ENCODE measurements at places on chromosomes 6 and 20.

DNA sequence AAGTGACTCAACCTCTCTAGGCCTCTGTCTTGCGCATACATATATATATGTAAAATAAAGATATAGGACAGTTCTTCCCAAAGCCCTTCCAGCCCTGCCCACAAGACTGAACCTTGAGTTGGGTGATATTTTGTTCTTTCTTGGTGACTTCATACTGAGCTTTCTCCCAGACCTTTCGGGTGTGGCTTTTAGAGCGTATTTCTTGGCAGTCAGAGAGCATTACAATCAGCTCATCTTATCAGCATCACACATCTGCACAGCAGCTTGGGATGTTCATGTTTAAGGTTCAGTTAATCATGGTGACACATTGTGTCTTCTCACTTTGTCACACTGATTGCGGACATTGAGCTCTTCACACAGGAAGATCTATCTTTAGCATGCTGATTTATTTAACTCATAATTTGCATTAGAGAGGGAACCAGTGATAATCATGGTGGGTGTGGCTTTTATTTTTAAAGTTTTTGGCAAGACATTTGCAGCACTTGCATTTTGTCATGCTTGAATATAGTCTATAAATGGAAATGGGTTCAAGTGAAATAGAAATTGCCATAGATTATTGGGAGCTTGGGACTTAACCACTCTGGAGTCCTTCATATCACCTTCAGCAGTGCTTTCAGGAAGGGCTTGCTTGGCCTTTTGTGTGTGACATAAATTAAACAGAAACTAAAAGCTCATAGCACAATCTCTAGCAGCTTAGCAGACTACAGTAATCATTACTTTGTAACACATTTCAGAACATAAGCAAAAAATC is 8.3 kb downstream of the KIF3B start:
- DNase-seq = no peak

DNA sequence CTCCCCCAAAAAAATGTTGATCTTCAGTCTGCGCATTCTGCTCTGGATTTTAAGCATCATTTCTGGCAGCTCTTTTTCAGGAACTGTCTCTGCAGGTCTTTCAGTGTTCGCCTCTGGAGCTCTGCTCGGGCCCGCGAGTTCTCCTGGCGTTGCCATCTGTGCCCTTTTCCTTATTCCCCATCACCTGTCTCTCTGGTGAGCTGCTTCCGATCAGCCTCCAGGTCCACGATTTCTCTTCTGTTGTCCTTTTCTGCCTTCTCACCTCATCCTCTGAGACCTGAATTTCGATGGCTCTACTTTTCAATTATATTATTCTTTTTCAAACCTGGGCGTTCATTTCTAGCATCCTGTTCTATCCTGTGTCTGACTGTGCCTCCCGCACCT is 590 bp upstream of the MAP1LC3A start:
- DNase-seq = no peak

GRCh38 chr20:32537657-32538525 is 47.2 kb downstream of the NOL4L start:
- DNase-seq = no peak

GRCh38 chr6:17361013-17361412 is 32.4 kb upstream of the CAP2 start:
- DNase-seq = no peak

GRCh38 chr20:19768325-19768842 is 10.3 kb downstream of the RIN2 start:
- DNase-seq = no peak

GRCh38 chr6:67252663-67253062 is 1382.4 kb upstream of the ADGRB3 start:
- DNase-seq = no peak

DNA sequence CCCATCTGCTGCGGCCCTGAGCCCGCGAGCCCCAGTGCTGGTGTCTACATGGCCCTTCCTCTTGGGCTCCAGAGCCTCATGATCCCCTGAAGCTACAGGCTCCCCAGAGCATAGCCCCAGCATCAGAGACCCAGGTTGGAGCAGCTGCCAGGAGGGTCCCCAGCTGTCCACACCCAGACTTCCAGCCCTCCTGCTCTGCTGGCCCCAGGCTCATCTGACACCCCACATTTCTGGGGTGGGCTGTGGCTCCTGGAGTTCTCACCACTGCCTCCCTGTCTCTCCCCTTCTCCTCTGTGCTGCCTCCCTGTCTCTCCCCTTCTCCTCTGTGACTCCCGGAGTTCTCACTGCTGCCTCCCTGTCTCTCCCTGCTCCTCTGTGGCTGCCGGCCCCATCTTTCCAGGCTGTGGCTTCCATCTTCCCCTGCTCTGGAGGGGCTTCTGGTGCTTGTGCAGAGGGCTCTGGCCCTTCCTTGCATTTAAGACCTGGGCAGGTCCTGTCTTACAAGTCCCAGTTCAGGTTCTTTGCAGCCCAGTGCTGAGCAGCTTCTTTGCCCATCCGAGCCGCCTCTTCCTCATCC is 108.1 kb downstream of the ERMARD start:
- no peak for DNase-seq

DNA sequence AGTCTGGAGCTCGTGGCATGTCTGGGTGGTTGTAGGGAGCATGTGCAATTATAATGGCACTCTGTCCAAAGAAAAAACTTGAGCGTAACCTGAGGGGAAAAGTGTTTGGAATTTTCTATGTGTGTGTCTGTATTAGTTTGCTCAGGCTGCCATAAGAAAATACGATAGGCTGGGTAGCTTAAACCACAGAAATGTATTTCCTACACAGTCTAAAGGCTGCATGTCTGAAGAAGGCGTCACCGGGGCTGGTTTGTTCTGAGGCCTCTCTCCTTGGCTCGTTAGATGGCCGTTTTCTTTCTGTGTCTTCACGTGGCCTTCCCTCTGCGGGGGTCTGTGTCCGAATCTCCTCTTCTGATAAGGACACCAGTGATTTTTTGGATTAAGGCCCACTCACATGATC is 59.0 kb downstream of the IGF2R start:
- DNase-seq = no peak

Measured in stimulated activated CD8-positive, alpha-beta memory T cell treated with anti-CD3 and anti-CD28 coated beads, Interleukin-4, amount 100 ng/mL, for 4 hours (primary cell).